Type B pancreatic cell (in vitro differentiated cells): ENCODE measurements at places on chromosomes 1 and 21. TPM values are rescaled to one million over a fixed set of nuclear protein-coding genes. Genes with fewer than 3 reads are reported as not detected.

The TRIM45 gene
- 19.8 and 23.3 TPM in 2 replicates for total RNA-seq

The SPATA6 gene
- total RNA-seq = 7.3 and 23.5 TPM in 2 replicates

DNA sequence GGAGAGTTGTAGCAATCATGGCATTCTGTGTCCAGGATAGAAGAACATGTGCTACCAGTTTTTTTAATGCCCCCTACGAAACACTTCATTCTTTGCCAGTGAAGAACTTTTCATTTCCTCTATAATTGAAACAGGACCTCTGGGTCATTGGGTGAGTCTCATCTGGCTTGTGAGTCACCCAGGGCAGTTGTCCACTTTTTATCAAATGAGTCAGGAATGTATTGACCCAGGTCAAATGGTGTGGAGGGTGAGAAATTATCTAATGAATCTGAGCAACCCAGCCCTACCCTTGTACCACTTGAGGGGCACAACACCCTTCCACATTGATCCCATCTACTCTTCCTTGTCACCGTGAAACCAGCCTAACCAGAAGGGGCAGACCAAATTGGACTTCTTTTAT is 417.3 kb upstream of the PROX1 start:
- DNase-seq = no peak

The OR2L13 gene
- total RNA-seq = not detected in 2 replicates

- no peak for DNase-seq
Observed at GRCh38 chr1:1434824-1435105, 725 bp upstream of the VWA1 start.

DNA sequence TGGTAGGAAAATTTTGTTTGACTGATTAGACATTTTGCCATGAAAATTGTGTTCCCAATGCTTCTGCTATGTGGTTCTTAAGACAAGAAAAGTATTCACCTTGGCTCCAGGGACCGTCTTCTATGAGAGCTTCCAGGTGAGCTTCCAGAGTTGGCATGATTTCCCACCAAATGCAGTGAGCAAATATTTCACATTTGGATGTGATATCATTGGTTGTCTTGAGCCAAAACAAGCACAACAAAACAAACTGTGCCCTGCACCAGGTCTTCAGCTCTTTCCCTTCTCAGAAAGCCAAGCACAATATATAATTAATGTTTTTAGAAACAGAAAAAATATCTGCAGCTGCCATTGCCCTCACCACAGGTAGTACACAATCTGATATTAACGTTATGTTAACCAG is 1009.0 kb downstream of the PLA2G4A start:
- DNase-seq = no peak

DNA sequence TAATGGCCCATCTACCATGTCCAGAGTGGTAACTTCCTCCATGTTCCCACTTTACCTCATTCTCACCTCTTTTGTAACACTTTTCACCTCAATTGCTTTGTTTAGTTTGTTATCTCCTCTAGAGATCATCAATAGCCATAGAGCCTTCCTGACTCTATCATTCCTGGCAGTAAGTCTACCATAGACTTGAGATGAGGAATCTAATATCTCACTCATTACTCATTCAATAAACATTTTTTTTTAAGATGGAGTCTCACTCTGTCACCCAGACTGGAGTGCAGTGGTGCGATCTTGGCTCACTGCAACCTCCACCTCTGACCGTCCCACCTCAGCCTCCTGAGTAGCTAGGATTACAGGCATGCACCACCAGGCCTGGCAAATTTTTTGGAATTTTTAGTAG is 7.1 kb downstream of the NMNAT2 start:
- no peak for DNase-seq

The SPRR4 gene
- not detected in 2 replicates for total RNA-seq

The ZNF593OS gene
- not detected in 2 replicates for total RNA-seq

DNA sequence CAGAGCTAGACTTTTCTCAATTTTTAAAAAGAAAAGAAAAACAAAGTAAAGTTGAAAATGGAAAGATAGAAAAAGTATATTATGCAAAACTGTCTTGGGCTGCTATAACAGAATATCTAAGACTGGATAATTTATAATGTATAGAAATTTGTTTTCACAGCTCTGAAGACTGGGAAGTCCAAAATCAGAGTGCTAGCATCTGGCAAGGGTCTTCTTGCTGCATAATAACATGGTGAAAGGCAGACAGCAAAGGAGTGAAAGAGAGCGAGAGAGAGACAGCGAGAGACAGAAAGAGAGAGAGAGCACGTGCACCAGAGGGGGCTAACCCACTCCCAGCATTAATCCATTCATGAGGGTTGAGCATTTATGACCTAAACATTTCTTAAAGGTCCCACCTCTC is 59.1 kb upstream of the SPOCD1 start:
- DNase-seq = no peak

- no peak for DNase-seq
Observed at GRCh38 chr1:157155658-157156057, 17.5 kb upstream of the ETV3 start.

The CXADR gene
- 47.3 and 52.1 TPM in 2 replicates for total RNA-seq

The SMCP gene
- not detected in 2 replicates for total RNA-seq

- DNase-seq = peak; percentile 60
Observed at GRCh38 chr1:2601721-2602303, 15.2 kb downstream of the PRXL2B start.

- no peak for DNase-seq
Observed at GRCh38 chr1:86430376-86430775, 6.4 kb downstream of the CLCA2 start.

DNA sequence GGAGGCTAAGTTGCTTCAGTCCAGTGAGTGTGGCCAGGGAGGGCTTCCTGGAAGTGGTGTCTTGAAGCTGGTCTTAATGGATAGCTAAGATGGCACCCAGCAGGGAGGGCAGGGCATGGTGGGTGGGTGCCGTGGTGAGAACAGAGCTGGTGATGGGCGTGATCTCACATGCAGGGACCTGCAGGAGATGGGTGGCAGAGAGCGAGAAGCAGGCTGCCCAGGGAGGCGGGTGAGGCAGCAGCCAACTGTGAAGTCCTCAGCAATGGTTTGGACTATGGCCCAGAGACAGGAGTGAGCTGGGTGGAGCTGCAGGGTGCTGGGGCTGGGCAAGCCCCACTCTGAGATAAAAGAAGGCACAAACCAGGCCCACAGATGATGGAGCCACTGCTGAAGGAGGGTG is 50.7 kb downstream of the UMODL1 start:
- no peak for DNase-seq

GRCh38 chr21:45172420-45172819 is 98.0 kb downstream of the ADARB1 start:
- no peak for DNase-seq

GRCh38 chr21:27839512-27840115 is 872.7 kb upstream of the ADAMTS5 start:
- DNase-seq = no peak

- DNase-seq = no peak
Observed at GRCh38 chr1:232999956-233000625, 49.7 kb downstream of the NTPCR start.

DNA sequence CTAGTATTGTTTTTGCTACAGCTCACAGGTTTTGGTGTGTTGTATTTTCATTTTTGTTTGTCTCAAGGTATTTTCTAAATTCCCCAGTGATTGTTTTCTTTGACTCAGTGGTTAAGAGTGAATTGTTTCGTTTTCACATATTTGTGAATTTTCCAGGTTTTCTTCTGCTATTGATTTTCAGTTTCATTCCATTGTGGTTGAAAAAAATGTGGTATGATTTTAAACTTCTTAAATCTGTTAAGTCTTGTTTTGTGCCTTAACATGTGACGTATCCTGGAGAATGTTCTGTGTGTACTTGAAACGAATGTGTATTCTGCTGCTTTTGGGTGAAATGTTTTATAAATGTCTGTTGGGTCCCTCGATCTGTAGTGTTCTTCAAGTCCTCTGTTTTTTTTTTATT is 117.9 kb downstream of the KIF26B start:
- DNase-seq = no peak

GRCh38 chr1:178052650-178053461 is 41.0 kb upstream of the RASAL2 start:
- DNase-seq = no peak
